ENCODE measurements at places on chromosomes 7 and 10.

DNA sequence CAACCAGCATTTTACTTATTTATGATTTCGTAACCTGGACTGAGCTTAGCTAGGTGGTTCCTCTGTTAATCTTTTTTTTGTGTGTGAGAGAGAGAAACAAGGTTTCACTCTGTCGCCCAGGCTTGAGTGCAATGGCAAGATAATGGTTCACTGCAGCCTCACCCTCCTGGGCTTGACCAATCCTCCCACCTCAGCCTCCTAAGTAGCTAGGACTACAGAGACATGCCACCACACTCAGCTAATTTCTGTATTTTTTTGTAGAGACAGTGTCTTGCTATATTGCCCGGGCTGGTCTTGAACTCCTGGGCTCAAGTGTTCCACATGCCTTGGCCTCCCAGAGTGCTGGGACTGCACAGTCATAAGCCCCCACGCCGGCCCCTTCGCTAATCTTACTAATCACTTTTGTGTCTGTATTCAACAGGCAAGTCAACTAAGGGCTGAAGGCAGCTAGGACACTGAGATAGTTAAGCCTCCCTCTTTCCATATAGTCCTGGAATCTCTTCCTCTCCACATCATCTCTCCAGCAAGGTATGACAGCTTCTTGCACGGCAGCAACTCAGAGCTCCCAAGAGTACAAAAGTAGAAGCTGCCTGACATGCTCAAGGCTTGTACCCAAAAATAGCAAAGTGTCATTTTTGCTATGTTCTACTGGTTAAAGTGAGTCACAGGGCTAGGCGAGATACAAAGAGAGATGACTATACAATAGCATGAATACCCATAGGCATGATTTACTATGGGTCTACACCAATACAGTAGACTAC, 11.3 kb downstream of the KMT2C start:
- DNase-seq: no peak

DNA sequence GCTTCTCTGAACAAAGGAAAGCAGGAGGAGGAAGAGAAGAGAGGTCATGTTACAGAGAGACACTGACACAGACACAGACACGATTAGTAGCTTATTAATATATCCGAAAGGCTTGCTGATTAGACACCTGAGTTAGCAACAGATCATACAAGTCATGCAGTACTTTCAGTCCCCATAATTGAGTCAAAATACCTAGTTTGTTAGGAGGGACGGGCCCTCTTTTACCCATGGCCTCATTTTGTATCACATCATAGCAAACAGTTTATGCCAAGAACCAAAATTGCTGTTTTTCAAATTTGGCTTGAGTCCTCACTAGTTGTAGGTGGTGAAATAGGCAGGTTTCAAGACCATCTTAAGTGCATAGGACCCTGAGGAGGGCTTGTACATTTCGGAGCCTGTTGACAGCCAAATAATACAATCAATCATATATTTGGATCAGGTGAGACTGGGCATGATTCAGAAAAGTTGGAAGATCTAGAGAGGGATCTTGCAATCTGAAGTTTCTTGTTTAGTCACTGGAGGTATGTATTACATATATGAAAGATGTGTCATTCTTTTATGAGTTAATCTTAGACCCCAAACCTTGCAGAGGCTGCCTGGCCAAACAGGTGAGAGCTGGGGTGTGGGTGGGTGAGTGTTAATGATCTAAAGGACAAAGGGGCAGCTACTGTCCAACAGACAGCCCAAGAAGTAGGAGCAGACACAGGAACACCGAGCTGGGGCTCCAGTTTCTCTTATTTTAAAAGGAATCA, 65.4 kb downstream of the PRPF18 start:
- DNase-seq: no peak

GRCh38 chr10:71718165-71718698, 1.3 kb downstream of the C10orf105 start:
- no peak for DNase-seq

DNA sequence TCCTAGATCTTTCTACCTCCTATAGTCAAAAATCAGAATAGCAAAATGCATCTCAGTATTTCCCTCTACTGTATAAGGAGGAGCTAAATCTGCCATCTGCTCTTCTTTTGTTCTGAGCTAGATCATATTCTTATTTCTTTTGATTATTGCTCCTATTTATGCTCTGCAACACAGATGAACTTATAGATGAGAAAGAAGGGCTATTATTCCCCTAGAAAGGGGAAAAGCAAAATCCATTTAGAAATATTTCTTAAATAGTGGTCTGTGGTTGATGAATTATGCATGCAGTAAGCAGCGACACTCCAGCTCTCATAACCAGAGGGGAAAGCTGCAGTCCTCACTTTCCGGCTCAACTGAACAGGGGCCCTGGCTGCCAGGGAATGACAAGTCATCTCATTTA, 207.3 kb upstream of the SORCS1 start:
- DNase-seq: no peak

- DNase-seq: no peak
Measured at GRCh38 chr10:12984165-12984747, 17.3 kb downstream of the CCDC3 start.

DNA sequence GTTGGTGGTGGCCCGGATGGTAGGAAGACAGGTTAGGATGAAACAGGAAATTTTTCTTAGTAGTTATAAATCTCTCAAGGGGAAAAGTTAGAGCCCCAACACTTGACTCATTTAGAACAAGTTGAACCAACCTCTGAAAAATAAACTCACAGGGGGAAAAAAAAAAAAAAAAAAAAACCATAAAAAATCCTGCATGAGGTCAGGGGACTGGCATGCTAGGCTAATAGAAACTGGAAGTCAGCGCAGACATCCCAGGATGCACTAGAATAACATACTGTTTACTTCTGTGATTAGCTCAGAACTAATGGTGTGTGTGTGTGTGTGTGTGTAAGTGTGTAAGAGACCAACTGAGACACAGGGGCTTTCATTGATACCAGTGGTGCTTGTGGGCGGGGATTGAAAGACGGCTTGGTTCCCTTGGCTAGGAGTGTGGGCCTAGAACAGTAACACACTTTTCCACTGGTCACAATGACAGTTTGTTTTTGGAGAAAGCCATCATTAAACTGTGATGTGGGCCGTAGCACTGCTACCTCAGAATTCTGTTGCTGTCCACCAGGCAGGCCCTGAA, 491.6 kb upstream of the GALNT17 start:
- no peak for DNase-seq

- no peak for DNase-seq
Measured at GRCh38 chr10:30233186-30233959, 115.7 kb downstream of the MTPAP start.

GRCh38 chr7:98728555-98728954, 111.5 kb downstream of the NPTX2 start:
- no peak for DNase-seq

- no peak for DNase-seq
Measured at GRCh38 chr10:110364531-110364937, 59.8 kb upstream of the SMNDC1 start.

- no peak for DNase-seq
Measured at GRCh38 chr7:70743531-70744325, 388.2 kb upstream of the GALNT17 start.

- no peak for DNase-seq
Measured at GRCh38 chr10:83272666-83273434, 866.5 kb upstream of the GHITM start.

- no peak for DNase-seq
Measured at GRCh38 chr7:8365499-8366110, 67.8 kb upstream of the NXPH1 start.

- DNase-seq: no peak
Measured at GRCh38 chr10:74898201-74898976, 72.0 kb downstream of the KAT6B start.

DNA sequence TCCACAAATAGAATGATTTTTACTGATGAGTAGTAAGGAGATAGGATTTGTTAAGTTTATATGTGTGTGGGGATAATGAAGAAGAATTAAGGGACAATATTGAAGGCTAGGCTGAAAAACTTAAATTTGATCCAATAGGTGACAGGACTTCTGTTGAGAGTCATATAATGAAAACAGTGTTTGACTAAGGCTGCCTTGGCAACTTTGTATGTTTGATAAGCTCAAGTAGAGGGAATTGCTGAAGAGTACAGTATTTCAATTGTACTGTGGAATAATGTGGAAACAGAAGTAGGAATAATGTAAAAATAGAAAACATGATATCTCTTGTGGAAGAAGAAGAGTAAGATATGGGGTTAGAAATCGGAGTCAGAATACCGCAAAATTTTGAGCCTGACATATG, 10.5 kb downstream of the R3HCC1L start:
- no peak for DNase-seq
